NCI-H1417 treated with DMSO at 0.1 percent for 48 hours (cell line): ENCODE measurements at places on chromosomes 3 and 15.

GRCh38 chr3:151579571-151580270 lies 118.9 kb upstream of the IGSF10 start:
- DNase-seq: no peak

GRCh38 chr3:15382405-15382923 lies 44.9 kb downstream of the METTL6 start:
- no peak for DNase-seq

DNA sequence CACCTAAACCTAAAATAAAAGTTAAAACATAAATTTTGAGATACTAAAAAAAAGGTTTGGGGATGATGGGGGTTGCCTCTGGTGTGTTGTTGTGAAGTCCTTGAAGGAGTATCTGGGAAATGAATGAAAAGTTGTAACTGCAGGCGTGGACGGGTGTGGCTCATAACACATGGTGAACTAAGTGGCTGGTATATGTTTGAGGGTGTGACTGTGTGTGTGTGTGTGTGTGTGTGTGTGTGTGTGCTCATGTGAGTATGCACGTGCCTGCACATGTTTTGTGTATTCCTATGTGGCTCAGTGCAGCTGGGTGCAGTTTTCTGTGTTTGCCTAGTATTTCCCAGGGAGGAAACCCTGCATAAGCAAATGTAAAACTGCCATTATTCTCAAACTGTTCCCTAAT lies 229.9 kb upstream of the TRIM42 start:
- DNase-seq: no peak

DNA sequence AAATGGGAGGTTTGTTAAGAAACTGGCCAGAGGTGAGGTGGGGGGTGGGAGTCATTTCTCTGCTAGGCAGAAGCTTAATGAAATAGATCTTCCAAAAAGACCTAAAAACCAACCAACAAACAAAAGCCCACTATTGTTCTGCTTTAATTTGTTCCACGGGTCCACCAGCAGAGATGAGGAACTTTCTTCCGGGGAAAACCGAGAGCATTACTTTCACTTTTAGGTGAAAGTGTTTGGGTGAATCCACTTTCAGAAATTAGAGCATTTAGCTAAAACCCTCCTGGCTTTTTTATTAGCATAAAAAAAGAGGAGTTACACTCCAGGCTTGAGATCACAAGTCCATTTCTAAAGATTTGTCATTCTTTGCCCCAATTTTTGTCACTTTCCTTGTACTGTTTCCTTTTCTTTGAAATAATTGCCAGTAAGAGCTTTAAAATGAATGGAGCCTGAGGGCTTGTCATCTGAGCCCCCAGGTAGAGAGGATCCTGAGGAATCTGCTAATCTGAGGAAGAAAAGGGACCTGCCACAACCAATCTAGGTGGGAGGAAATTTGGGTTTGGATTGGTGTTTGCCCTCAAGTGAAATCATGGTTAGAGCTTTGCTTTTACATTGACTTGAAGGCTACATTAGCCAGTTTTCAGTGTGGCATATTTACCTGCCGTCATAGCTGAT lies 667.6 kb downstream of the NAALADL2 start:
- no peak for DNase-seq

DNA sequence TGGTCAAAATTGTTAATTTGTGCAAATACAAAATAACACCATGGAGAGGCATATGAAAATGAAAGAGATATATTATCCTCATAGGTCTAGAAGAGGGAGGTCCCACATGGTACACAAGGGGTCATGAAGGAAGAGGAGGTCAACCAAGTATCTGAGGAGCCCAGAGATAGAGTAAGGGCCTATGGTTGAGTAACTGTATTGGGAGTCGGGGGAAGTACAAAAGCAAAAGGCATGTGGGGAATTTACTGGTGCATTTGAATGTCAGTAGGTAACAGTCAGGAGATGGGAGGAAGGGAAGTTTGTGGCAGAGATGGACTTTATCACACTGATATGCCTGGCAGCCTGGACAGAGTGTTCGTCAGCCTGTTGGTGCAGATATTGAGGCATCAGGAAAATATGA lies 1113.7 kb downstream of the OTOL1 start:
- DNase-seq: no peak

DNA sequence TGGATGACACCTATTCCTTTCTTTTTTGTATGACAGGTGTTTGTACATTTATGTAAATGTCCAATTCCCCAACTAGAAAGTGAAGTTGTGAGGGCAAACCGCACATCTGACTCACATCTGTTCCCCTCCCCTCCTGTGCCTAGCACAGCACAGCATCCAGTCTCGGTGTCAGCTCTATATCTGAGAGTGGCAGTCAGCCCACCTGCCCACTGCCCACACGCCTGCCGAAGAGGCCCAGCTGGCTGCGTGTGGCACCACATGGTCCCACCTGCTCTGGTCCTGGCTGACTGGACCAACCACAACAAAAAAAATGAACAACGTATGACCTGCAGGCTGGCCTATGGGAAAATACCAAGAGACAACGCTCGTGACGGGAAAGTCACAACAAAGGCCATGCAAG lies 62.8 kb downstream of the XXYLT1 start:
- no peak for DNase-seq

- DNase-seq: no peak
Observed at GRCh38 chr15:93479715-93480114, 390.7 kb upstream of the RGMA start.

DNA sequence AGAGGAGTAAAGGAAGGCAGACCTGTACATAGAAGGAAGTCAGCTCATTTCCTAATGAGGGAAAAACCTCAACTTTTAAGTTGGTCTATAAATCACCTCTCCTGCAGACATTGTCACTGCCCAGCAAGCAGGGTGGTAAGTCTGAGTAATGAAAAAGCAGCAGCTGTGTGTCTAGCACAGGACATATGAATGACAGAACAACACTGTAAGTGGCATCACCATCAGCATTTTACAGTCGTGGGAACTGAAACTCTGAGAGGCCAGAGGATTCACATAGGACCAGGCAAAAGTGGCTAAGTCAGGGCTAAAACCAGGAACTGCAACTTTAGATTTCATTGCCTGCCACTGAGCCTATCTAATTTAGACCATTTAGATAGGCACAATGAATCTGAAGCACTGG lies 235.6 kb downstream of the CLSTN2 start:
- no peak for DNase-seq

- no peak for DNase-seq
Observed at GRCh38 chr15:35723852-35724251, 177.9 kb upstream of the DPH6 start.

DNA sequence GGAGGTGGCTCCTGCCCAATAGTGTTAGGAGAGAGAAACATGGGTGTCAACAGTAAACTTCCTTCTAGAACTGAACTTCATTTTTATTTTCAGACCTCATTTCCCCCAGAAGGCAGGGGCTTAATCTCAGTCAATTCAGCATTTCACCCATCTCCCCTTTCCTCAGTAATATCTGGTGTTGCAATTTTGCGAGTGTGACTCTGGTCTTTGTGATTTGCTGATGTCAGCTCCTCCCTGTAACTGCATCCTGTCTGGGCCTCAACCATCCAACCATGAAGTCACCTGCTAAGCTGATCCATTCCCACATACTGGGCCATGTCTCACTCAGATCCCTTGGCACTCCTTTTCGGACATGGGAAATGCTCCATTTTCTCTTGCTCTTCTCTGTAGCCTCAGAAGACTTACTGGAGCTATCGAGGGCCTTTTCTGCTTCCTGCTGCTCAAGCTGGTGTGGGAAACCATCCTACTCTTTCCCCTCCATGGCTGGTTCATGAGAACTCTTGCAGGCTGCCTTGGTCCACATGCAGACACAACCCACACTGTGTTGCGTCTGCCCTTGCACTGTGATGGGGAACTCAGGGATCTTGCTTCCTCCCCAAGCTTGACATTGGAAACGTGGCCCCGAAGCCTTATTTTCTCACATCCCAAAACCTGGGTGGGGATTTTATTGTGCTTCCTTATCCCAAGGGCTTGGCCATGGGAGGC lies 24.6 kb downstream of the CCR4 start:
- DNase-seq: no peak

DNA sequence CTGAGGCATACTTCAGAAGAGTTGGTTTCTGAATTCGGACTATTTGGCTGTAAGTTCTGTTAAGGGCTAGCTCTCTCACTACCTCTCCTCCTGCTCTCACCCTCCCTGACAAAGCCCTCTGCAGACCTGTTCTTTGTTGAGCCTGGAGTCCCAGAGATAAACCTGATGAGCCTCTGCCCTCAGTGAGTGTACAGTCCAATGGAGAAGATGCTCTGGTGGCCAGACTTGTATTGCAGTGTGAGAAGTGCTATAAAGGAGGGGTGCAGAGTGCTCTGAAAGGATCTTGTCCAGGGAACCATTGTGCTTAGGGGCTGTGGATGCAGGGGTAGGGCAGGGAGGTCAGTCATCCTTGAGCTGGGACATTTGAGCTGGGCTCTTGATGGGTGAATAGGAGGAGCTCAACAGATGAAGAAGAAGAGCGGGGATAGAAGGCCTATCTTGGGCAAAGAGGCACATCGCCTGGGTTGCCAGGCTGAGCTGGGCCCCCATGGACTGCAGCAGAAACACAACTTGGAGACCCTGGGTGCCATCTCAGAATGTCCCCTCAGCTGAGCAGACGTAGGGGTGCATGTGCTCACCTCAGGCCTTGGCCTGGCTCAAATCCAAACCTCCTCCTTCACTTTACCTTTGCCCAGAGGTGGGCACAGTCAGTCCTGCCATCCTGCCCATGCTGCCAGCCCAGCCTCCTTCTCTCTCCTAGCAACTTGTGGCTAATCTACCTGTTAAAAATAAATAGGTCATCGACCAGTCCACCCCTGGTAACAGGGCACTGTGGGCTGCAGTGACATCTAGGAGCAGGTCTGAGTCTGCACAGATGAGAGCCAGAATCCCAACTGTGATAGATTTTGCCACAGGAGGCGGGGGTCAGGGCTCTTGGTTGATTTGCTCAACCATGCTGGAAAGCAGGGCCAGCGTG lies 3.3 kb downstream of the CAND2 start:
- no peak for DNase-seq

- no peak for DNase-seq
Observed at GRCh38 chr15:74906067-74906449, 593 bp downstream of the FAM219B start.

DNA sequence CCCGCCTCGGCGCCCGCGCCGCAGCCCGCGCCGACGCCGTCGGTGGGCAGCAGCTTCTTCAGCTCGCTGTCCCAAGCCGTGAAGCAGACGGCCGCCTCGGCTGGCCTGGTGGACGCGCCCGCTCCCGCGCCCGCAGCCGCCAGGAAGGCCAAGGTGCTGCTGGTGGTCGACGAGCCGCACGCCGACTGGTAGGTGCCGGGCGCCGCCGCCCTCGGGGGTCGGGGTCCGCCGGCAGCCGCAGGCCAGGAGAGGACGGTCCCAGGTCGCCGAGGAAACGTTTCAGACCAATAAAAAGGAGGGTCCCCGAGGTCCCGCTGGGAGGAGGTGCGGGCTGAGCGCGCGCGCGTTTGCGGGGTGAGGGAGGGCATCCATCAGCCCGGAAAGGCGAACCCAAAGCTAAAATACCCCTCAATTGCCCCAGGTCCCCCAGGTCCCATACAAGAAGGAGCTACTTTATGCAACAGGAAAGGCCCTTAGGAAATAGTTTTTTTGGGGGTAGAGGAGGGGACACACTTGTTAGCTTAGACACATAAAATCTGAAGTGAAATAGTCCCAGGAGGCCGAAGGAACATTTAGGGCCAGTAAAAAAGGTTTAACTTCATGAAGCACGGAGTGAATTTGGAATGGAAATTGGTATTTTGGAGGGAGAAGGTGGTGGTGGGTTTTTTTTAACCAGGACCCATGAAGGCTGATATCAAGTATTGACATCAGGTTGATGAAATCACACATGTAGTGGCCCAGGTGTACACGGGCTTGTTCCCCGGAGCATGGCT lies 739 bp downstream of the SYN2 start:
- DNase-seq: no peak

GRCh38 chr15:26806151-26806550 lies 33.3 kb upstream of the GABRB3 start:
- no peak for DNase-seq

GRCh38 chr3:44960387-44961026 lies 15.5 kb downstream of the ZDHHC3 start:
- no peak for DNase-seq

DNA sequence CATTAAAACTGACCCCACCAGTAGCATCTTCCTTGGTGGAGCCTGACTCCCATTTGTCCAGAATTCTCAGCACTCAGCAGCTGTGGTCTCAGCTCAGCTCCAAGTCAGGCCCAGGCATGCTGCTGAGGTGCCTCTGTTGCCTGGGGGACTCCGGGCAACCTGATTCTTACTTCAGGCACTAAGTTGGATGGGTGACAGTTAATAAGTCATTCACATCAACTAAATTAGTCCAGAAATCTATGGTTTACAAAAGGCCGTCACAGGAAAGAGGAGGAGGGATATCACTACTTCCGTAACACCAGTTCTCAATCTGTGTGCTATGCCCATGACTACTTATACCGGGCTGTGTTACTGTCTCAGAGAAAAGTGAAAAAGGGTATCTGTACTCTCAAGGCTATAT lies 310.2 kb downstream of the SATB1 start:
- no peak for DNase-seq

- no peak for DNase-seq
Observed at GRCh38 chr3:112143689-112144088, 10.6 kb upstream of the GCSAM start.

GRCh38 chr3:126370055-126370454 lies 12.8 kb upstream of the KLF15 start:
- DNase-seq: no peak

DNA sequence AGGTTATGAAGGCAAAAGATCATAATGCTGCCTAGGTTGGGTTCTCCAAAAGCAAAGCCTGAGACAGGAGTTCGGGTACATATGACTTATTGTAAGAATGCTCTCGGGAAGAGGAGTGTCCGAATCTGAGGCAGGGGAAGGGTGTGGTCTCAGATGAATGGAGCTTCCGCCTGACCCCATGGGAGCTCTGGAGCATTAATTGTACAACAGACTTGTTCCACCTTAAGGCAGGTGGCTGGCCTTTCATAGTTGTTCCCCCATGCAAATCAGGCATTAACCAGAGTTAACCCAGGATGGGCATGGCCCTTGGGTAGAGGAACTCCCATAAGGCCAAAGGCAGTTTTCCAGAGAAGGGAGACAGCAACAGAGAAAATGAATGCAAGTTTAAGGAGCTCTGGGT lies 170.6 kb downstream of the MYRIP start:
- DNase-seq: no peak

- DNase-seq: no peak
Observed at GRCh38 chr3:78050276-78051065, 1010.6 kb downstream of the ROBO2 start.

DNA sequence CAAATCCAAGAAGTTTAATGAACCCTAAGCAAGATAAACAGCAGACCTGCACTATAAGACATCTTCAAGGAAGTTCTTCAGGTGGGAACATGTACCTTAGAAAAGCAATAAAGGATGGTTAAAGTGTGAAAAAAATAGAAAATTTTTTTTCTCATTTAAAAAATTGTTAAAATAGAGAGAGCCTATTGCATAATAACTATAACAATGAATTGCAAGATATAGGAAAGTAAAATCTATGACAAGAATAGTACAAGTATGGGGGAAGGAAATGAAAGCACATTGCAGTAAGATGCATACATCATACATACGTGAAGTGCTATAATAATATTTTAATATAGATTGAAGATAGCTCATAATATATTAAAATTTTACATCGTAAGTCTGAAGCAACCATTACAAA lies 310.1 kb upstream of the KCNMB2 start:
- DNase-seq: no peak
